ENCODE measurements at places on chromosomes 7 and 10.

DNA sequence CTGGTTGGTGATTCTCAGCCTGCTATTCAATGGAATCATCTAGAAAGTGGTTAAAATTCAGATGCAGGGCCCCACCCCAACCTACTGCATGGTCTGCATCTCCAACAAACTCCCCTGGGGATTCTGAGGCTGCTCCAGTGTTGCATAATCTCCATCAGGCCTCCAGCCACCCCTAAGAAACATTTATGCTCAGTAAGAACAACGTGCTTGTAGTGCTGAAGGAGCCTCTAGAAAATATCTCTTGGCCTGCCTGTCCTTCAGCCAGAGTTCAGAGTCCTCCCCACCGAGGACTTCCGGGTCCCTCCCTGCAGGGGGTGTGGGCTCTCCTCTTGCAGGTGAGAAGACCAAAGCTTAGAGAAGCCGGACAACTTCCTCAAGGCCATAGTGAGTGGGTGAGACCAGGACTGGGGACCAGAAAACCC lies 159.8 kb downstream of the SH3PXD2A start:
- no peak for DNase-seq

- DNase-seq = no peak
Observed at GRCh38 chr7:122802301-122802751, 83.9 kb downstream of the CADPS2 start.

GRCh38 chr7:44216521-44217222 lies 15.9 kb downstream of the YKT6 start:
- DNase-seq = no peak

GRCh38 chr10:114831186-114831867 lies 9.7 kb downstream of the FHIP2A start:
- no peak for DNase-seq

DNA sequence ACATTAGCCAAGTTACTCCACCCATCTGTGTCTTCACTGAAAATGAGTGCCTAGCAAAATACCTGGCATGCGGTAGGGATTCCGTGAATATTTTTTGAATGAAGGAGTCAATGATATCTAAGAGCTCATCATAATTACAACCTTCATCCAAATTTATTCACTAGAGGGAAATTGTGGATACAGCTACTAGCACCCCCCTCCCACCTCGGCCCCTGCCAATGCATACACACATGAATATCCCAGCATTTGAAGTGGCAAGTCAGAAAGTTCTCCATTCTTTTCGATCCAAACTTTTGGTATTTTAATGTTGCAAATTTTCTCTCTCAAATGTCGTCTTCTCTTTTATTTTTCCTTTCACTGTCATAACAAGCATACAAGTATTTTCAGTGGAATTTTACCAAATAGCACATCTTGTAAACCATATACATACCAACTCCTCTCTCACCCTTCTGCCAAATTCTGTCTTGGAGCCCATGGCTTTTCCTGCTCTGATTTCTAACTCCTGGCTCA lies 164.3 kb downstream of the GRID1 start:
- DNase-seq = no peak

- no peak for DNase-seq
Observed at GRCh38 chr7:16785846-16786245, 19.0 kb downstream of the AGR2 start.

DNA sequence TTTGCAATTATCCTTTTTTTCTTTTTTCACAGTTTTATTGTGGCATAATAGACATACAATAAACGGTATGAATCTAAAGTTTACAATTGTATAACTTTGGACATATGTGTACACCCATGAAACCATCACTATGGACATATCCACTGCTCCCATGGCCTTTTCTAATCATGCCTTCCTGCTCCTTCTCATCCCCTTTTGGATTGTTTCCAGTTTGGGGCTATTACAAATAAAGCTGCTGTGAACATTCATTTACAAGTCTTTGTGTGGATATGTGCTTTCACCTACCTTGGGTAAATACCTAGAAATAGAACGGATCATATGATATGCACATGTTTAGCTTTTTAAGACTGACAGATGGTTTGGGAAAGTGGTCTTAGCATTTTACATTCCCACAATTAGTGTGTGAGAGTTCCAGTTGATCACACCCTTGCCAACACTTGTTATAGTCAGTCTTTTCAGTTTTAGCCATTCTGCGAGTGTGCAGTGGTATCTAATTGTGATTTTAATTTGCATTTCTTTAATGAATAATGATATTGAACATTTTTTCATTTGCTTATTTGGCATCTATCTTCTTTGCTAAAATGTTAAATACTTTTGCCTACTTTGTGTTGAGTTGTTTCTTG lies 120.9 kb upstream of the KAT6B start:
- DNase-seq = no peak

DNA sequence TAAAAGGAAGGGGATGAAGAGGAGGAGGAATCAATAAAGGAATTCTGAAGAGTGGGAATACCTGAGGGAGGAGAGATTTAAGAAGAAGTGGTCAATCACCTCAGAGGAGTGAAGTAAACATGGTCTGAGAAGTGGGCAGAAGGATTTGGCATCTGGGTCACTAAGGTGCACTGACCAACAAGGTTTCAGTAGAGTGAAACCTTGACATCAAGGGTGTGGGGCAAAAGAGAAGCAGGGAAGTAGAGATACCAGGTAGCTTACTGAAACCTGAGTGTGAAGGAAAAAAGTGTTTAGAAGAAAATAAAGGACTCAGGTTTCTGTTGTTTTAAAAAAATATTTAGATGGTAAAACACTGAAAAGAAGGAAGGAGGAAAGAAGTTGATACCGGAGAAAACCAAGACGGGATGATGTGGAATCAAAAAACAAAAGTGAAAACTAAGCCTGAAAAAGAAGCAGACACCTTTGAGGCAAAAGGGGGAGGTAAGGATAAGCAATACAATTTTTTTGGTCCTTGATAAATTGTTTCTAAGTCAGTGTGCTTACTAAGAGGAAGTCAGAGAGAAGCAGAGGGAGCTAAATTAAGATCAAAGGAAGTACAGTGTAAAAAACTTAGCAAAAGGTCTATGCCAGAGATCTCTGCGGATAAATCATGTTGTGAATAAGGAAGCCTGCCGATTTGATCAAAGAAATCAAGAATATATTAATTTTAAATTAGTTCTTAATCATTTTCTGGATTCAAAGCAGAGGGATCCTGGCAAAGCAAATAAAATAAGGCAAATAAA lies 137.2 kb upstream of the GPR22 start:
- no peak for DNase-seq

DNA sequence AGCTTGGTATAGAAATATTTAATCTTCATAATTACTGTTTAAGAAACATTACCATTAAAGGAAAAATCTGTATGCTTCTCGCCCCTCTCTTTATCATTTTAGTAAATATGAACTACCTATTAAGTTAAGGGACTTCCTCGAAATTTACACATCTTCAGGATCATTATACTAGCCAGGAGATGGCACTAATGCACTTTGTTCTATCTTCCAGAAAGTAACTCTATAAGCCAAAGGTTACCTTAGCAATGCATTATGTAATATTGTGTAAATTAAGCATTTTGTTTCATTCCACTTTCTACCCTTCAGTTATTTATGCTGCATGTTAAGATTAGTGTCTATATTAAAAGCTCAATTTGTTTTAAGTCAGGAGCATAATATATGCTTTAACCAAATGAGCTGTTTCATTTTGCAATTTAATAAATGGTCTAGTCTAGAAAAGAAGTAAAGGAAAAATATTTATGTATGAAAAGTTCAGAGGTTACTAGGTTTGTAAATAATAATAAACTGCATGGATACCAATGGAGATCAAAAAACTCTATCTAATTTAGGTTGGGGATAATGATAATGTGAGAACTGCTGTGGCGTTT lies 128.5 kb downstream of the ANKRD7 start:
- no peak for DNase-seq

GRCh38 chr7:32289651-32290414 lies 200.3 kb downstream of the LSM5 start:
- no peak for DNase-seq

- no peak for DNase-seq
Observed at GRCh38 chr7:23357190-23358093, 58.3 kb downstream of the MALSU1 start.

- DNase-seq = no peak
Observed at GRCh38 chr7:106178593-106179134, 66.6 kb upstream of the SYPL1 start.

DNA sequence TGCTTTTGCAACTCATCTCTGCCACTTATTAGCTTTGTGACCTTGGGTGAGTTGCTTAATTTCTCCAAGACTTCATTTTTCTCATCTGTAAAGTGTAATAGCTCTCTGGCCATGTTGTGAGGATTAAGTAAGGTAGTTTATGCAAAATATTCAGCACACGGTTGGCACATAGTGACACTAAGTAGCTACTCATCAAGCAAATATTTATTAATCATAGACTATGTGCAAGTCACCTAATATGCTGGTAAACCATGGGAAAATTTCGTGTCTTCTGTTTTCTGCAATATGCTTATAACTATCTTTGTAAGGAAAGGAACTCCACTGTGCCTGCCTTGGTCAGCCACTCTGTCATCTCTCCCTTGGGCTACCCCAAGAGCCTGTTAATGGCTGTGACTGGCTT lies 50.3 kb upstream of the EGR2 start:
- DNase-seq = no peak

DNA sequence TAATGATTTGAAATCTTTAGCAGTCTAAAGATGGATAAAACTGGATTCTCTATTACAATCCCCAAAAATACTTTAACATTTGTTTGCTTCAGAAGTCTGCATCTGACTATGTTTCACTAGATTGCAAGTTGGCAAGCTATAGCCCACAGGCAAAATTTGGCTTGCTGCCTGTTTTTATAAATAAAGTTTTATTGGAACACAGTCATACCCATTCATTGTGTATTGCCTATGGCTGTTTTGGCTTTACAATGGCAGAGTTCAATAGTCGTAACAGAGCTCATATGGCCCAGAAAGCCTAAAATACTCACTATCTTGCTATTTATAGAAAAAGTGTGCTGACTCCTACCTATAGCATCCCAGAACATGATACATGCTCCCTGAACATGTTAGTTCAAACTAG lies 89.0 kb upstream of the GPR141 start:
- no peak for DNase-seq

DNA sequence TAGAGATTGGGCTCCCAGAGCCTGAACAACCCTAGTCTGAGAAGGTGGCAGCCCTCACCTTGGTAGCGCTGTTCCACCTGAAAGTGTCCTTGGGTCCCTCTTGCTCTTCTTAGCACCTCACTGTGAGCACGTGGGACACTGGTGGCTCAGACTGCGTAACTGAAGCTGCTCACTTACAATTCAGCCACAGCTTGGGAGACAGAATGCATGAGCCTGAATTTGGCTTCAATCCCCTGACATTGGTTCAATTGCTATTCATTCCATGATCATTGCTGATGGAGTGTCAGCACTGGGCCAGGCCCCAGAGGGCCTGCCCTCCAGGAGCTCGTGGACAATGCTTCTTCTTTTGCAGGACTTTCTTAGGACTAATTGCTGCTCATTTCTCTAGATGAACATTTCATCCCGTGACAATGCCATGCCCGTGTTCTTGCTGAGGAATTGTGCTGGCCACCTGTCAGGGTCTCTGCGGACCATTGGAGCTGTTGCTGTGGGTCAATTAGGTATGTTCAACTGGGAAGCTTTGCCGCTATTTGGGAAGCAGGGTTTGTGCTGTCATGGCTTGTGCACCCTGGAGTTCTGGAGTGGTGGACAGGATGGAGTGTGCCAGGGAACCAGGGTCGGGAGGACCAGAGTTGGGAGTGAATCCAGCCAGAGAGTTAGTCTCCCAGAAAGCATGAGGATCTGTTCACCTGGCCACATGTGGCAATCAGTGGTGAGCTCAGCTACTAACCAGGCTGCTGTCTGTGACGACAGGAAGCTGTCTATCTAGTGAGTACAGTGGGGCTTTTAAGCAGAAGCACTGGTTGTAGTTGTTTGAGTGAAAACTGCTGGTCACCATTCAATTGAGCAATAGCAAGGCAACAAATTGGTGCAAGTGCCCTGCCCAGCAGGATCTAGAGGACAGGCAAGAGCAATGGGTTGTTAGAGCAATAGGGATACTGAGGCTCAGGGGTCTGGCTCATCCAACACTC lies 105.1 kb downstream of the WDFY4 start:
- DNase-seq = no peak

DNA sequence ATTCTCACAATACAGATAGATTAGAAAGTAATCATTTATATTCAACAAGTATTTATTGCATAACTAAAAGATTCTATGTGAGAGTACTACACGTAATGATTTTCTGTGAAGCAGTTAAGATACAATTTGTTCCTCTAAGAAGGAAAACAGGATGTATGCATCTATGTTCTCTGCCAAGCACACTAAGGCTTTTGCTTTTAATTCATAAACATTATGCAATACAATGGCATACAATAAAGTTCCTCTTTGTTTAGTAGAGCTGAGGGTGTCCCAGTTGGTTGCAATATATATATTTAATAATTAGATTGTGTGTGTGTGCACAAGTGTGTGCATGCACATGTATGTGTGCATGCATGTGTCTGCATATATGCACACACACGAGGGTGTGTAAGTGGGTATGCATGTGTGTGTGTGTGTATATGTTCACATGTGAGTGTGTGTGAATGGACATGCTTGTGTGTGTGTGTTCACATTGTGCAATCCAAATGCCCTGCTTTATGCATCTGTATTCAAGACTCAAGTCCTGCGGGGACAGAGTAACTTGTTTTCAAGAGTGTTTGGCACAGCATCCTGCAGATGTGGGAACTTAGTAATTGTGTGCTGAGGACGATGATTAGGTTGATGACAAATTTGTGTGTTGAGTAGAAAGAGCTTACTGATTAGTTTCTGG lies 481.5 kb upstream of the KLF6 start:
- no peak for DNase-seq

GRCh38 chr10:67622511-67622910 lies 73.5 kb downstream of the CTNNA3 start:
- DNase-seq = no peak

- no peak for DNase-seq
Observed at GRCh38 chr10:129617768-129618167, 150.7 kb downstream of the MGMT start.

GRCh38 chr7:129530795-129531391 lies 28.6 kb downstream of the SMKR1 start:
- DNase-seq = peak; percentile 41

- no peak for DNase-seq
Observed at GRCh38 chr7:68306692-68307107, 1291.6 kb upstream of the AUTS2 start.

- no peak for DNase-seq
Observed at GRCh38 chr10:17473228-17473950, 19.0 kb upstream of the ST8SIA6 start.

- no peak for DNase-seq
Observed at GRCh38 chr7:133704453-133704852, 422.7 kb upstream of the LRGUK start.

- no peak for DNase-seq
Observed at GRCh38 chr7:134954197-134955082, 31.9 kb upstream of the AGBL3 start.

DNA sequence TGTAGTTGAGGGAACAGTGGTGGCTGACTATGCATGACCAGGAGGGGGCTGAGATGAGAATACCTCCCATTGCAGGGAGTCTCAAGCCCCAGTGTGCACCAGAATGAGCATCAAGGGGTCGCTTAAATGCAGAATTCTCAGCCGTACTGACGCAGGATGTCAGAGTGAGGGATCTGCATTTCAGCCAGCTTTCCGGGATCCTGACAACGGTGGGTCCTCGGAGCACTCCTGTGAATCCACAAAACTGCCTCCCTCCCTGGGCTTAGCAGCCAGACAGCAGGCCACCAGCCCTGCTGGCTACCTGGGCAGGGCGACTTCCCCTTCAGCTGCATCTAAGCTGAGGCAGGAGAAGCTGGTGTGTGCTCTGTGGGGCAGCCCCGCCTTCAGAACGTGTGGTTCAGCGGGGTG lies 21.8 kb upstream of the LOXL4 start:
- DNase-seq = no peak

GRCh38 chr7:134866617-134867016 lies 87.2 kb downstream of the CALD1 start:
- no peak for DNase-seq

Measured in activated T-helper 9 cell treated with anti-CD3 and anti-CD28 coated beads, Interleukin-2, amount 50 U/mL, for 16 hours (primary cell).